Activated CD8-positive, alpha-beta memory T cell treated with anti-CD3 and anti-CD28 coated beads, Interleukin-2, amount 10 ng/mL, durations not matched to agents 7 days and 5 days (primary cell): ENCODE measurements at places on chromosomes 1 and 21. TPM values are rescaled to one million over a fixed set of nuclear protein-coding genes. Genes with fewer than 3 reads are reported as not detected.

- peaks cover 4% of the 10 kb centered on the region for H3K27me3 ChIP-seq
- H3K27ac ChIP-seq = peak overlapping the region; percentile 7
- no peak for DNase-seq
- peak overlapping the region; percentile 1 for H3K4me3 ChIP-seq
- peaks cover 22% of the 10 kb centered on the region for H3K36me3 ChIP-seq
- H3K4me1 ChIP-seq = peaks cover 30% of the 10 kb centered on the region
Measured at GRCh38 chr1:206905295-206906164, 8.3 kb downstream of the IL24 start.

Gene RO60
- 59.0 TPM for total RNA-seq

DNA sequence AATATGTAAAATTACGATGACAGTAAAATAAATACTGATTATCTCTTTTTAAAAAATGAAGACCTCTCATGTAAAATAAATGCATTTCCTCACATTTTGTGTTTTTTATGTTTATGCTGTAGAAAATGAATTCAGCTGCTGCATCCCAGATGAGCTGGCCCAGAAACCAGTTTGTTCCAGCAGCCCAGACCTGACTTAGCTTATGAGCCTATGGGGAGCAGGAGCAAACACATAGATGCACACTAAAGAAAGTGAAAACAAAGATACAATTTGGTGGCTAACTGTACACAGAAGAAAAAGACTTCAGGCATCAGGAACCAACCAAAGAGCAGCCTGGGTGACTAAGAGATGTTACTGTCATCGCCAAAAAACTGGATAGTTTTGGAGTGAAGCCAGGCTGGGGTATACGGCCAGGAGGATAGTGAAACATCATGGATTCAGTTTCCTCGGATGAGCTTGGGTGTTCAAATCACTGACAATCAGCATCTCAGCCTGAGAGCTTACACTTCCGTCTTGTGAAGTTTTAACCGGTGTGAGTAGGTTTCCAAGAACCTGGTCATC is 113.9 kb upstream of the BACE2 start:
- H3K27ac ChIP-seq = no peak overlapping the region
- no peaks in the 10 kb centered on the region for H3K4me1 ChIP-seq

- peaks cover 8% of the 10 kb centered on the region for H3K27me3 ChIP-seq
- H3K36me3 ChIP-seq = no peaks in the 10 kb centered on the region
- peak overlapping the region; percentile 53 for H3K4me3 ChIP-seq
- DNase-seq = no peak
- H3K27ac ChIP-seq = no peak overlapping the region
Measured at GRCh38 chr1:27361044-27361402, 5.7 kb downstream of the MAP3K6 start.

DNA sequence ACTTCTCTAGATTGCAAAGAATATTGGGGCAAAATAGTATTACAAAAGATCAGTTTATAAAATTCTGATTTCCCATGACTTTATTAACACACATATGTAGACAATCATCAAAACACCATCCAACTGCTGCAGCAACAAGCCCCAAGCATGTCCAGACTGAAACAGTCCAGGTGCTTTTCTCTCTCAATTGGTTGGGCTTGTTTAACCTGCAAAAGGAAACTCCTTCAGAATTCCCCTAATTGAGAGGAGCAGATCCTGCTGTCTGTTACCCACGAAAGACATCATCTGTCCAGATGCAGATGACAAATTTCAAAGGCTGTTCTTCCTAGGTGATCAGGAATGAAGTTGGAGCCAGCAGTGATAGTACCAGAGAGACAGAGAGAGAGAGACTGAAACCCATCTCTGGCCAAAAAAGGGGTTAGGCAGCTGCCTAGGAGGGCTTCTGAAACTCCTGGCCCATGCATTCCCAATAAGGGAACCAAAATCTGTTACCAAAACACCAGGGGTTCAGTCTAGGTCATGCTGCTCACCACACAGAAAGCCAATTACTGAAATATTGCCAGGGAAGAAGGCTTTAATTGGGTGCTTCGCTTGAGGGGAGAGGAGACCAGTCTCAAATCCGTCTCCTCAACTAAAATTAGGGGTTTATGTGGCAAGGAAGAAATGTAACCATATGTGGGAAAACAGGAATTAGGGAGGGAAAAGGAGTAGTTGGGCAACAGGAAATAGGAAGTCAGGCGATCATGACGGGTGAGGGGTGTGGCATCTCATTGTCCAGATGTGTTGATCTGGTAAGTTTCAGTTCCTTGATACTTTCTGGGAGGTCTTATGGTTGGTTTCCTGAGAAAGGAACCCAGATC is 34.7 kb upstream of the RGL1 start:
- no peaks in the 10 kb centered on the region for H3K4me1 ChIP-seq
- no peaks in the 10 kb centered on the region for H3K27me3 ChIP-seq
- no peak for DNase-seq
- H3K27ac ChIP-seq = no peak overlapping the region

DNA sequence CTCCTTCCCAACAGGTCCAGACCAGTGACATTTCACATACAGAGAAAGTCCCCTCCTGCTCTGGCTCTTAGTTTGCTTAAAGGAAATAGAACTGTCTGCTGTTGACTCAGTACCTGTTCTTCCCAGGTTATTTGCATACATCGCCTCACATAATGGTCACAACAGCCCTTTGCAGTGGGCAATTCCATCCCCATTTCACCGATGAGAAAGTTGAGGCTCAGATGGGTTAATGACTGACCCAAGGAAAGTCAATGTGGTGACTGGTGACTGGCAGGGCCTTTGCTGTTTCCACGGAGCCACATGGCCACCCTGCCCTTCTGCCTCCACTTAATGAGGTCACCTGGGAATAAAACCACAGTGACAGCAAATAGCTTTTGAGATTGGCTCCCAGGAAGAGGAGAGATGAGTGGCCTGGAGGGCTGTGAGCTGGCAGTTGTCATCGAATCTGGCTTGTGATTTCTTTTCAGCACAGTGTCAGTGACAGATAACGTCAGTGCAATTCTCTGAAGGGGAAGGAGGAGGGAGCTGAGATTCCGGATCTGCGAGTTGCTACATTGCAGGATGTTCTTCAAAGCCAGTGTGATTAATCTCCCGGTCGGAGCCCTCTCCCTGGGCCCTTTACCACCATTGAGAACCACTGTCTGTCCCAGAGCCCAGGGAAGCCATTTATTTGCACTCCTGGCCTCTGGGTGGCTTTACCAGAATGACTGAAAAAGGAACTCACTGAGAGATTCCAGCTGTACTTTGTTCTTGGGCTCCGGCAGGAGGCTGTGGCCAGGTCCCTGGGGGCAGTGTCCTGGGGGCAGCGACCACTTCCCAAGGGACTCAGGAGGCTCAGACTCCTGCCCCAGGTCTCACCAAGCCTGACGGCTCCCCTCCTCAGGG is 117.2 kb downstream of the CNIH3 start:
- no peak for DNase-seq
- peaks cover 9% of the 10 kb centered on the region for H3K4me1 ChIP-seq
- H3K27ac ChIP-seq = no peak overlapping the region
- H3K36me3 ChIP-seq = no peaks in the 10 kb centered on the region
- no peak overlapping the region for H3K4me3 ChIP-seq

DNA sequence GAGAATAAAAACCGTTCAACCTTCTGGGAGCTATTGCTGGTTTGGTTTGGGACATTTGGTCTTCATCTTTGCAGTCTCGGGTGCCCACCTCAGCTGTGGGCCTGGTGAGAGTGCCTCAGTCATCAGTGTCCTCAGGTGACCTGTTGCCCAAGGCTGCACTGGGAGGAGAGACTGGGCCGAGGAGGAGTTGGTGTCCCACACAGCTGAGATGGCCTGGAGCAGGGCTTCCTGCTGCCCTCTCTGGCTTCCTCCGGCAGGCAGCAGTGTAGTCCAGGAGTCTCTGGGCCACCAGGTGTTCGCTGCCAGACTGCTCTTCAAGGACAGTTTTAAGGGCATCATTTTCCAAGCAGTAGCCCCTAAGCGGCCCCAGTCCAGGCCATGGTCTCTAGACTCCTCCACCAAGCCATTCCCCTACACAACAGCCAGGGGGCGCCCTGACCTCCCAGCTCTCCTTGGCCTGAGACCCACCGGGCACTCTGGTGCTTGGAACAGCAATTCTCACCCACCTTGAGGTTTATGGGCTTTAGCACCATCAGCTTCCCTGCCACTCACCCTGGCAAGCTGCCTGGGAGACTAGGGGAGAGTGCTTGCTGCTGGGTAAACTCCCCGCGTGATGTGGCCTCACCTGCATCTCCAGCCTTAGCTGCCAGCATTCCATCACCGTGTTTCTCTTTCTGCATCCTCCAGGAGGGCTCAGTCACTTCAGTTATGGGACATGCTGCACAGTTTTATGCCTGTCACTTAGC is 9.1 kb upstream of the SYTL1 start:
- H3K27ac ChIP-seq = peak overlapping the region; percentile 57
- peaks cover 20% of the 10 kb centered on the region for H3K4me1 ChIP-seq
- no peak overlapping the region for H3K4me3 ChIP-seq
- DNase-seq = peak; percentile 61

GRCh38 chr1:235628316-235629005 is 21.1 kb downstream of the GNG4 start:
- no peak overlapping the region for H3K4me3 ChIP-seq
- H3K27me3 ChIP-seq = peaks cover 40% of the 10 kb centered on the region
- no peak for DNase-seq
- peaks cover 22% of the 10 kb centered on the region for H3K4me1 ChIP-seq

- no peak overlapping the region for H3K4me3 ChIP-seq
- H3K27me3 ChIP-seq = no peaks in the 10 kb centered on the region
- no peak overlapping the region for H3K27ac ChIP-seq
- peaks cover 2% of the 10 kb centered on the region for H3K4me1 ChIP-seq
- peak; percentile 76 for DNase-seq
Measured at GRCh38 chr1:25520446-25521061, 22.9 kb upstream of the LDLRAP1 start.

GRCh38 chr1:247448107-247448791 is 9.7 kb downstream of the OR2B11 start:
- no peak for DNase-seq
- H3K27me3 ChIP-seq = peaks cover 2% of the 10 kb centered on the region
- H3K4me3 ChIP-seq = no peak overlapping the region
- H3K36me3 ChIP-seq = no peaks in the 10 kb centered on the region

Gene ZNF644
- 49.3 TPM for total RNA-seq

- DNase-seq = no peak
- peaks cover 5% of the 10 kb centered on the region for H3K27me3 ChIP-seq
- no peak overlapping the region for H3K4me3 ChIP-seq
Measured at GRCh38 chr21:42250422-42251403, 31.8 kb downstream of the ABCG1 start.

Gene RGS5
- 3.7 TPM for total RNA-seq

DNA sequence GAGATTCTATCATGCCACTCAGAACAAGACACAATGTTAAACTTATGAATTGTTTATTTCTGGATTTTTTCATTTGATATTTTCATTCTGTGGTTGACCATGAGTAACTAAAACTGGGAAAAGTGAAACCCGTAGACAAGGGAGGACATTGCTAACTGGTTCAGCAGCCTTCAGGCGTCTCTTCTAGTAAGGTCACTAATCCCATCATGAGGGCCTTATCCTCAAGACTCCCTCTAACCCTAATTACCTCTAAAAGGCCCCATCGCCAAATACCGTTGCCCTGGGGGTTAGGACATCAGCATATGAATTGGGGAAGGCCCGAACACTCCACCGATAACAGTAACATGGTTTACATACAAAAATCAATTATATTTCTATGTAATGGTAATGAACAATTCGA is 247.6 kb downstream of the TM2D1 start:
- H3K4me3 ChIP-seq = no peak overlapping the region
- no peaks in the 10 kb centered on the region for H3K36me3 ChIP-seq
- no peak overlapping the region for H3K27ac ChIP-seq
- DNase-seq = no peak

GRCh38 chr21:42913476-42913875 is 12.0 kb downstream of the ERVH48-1 start:
- no peaks in the 10 kb centered on the region for H3K27me3 ChIP-seq
- H3K27ac ChIP-seq = no peak overlapping the region
- H3K4me1 ChIP-seq = peaks cover 3% of the 10 kb centered on the region

GRCh38 chr1:165289556-165289955 is 67.0 kb downstream of the LMX1A start:
- peaks cover 13% of the 10 kb centered on the region for H3K27me3 ChIP-seq
- no peaks in the 10 kb centered on the region for H3K36me3 ChIP-seq

DNA sequence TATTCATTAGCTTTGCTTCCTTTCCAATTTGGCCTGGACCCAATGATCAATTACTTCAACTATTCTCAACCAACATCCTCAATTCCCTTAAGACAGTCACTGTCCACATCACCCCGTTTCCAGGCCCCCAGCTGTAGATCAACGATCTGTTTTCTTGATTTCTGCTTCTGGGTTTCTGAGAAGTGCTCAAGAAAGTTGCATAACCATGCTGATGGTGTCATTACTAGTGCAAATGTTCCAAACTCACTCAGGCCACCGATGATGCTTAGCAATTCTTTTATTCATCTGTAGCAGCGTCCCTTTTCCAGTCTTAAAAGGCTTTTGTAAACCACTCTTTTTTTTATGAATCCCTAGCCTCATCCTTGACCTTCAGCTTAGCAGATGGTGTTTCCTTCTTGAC is 155.8 kb upstream of the PTGFR start:
- no peak overlapping the region for H3K4me3 ChIP-seq
- no peak overlapping the region for H3K27ac ChIP-seq
- DNase-seq = no peak
- no peaks in the 10 kb centered on the region for H3K36me3 ChIP-seq
- no peaks in the 10 kb centered on the region for H3K27me3 ChIP-seq

- H3K4me1 ChIP-seq = no peaks in the 10 kb centered on the region
- no peak overlapping the region for H3K4me3 ChIP-seq
- H3K27ac ChIP-seq = no peak overlapping the region
- H3K27me3 ChIP-seq = peaks cover 6% of the 10 kb centered on the region
- no peaks in the 10 kb centered on the region for H3K36me3 ChIP-seq
Measured at GRCh38 chr1:223083831-223084230, 59.2 kb downstream of the TLR5 start.

DNA sequence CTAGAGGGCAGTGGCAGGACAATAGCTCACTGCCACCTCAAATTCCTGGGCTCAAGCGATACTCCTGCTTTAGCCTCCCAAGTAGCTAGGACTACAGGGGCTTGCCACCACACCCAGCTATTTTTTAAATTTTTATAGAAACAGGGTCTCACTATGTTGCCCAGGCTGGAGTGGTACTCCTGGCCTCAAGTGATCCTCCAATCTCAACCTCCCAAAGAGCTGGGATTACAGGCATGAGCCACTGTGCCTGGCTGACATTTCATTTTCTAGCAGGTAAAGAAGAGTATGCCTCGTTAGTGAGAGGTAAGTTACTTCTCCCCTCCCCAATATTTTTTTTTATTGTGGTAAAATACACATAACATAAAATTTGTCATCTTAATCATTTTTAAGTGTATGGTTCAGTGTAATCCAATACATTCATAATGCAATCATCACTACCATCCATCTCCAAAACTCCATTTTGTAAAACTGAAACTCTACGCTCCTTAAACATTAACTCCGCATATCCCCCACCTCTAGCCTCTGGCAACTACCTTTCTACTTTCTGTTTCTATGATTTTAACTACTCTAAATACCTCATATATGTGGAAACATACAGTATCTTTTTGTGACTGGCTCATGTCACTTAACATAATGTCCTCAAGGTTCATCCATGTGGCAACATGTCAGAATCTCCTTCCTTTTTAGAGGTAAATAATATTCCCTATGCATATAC is 22.4 kb downstream of the ZZZ3 start:
- H3K27me3 ChIP-seq = no peaks in the 10 kb centered on the region
- peaks cover 17% of the 10 kb centered on the region for H3K4me1 ChIP-seq
- peaks cover 17% of the 10 kb centered on the region for H3K36me3 ChIP-seq

GRCh38 chr1:230957580-230957989 is 21.1 kb downstream of the TTC13 start:
- H3K4me3 ChIP-seq = no peak overlapping the region
- H3K4me1 ChIP-seq = peaks cover 2% of the 10 kb centered on the region
- H3K27me3 ChIP-seq = no peaks in the 10 kb centered on the region
